ENCODE measurements at places on chromosomes 3 and 15. TPM values are rescaled to one million over a fixed set of nuclear protein-coding genes. Genes with fewer than 3 reads are reported as not detected.

The EAF1 gene
- 15.7 TPM for total RNA-seq

The GPR160 gene
- total RNA-seq, result not detected

The IL5RA gene
- total RNA-seq, result not detected

The P2RY1 gene
- total RNA-seq, result not detected

The DUOXA2 gene
- total RNA-seq, result not detected

The CCR3 gene
- not detected for total RNA-seq

The RUBCN gene
- 28.0 TPM for total RNA-seq

DNA sequence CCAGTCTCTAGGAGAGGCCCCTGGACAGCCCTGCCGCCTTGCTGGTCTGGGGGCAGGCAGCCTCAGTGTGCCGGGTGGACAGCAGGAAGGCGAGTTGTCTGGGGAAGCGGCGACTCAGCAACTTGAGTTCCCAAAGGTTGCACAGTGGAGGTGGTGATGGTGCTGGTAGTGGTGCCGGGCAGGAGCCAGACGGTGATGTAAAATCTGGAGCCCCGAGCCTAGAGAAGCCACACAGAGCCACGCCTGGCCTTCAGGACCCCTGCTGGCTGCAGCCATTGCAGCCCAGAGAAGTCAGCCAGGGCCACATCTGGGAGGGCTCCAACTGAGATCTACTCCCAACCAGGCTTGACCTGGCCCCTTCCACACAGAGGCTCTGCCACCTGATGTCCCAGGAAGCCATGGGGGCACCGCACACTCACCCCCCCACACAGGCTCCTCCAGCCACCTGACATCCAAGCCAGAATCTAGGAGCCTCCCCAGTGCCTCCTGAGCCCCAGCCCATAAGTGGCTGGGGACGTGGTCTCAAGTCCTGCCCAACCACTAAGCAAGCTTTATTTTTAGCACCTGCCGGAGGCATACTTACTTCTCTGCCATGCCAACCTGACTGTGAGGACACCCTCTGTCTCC is 8.8 kb downstream of the C3orf22 start:
- DNase-seq, result no peak

DNA sequence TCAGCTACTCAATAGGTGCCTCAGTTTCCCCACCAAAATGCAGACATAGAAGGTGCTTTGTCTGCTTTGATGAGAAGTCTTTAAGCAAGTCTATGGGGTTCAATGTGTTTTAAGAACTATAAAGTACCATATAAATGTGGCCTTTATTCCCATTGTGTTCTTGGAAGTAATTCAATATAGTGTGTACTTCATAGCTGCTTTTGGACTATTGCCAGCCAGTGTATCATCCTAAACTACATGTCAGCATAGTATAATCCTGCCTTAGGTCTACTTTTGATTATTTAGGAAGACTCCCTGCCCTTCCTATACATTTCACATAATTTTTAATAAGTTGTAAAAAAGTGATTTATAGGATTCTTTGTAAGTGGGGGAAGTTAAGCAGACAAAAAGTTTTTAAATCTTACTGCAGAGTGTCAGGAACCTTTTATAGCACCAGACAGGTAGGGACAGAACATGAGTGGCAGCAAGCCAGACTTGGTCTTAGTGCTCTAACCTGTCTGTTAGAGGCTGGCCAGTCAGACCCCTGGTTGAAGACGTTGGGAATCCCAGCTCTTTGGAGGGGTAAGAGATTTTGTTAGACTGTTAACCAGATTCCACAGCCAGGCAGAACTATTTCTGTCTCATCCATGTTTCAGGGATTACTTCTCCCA is 48.4 kb downstream of the MLH1 start:
- DNase-seq, result no peak

DNA sequence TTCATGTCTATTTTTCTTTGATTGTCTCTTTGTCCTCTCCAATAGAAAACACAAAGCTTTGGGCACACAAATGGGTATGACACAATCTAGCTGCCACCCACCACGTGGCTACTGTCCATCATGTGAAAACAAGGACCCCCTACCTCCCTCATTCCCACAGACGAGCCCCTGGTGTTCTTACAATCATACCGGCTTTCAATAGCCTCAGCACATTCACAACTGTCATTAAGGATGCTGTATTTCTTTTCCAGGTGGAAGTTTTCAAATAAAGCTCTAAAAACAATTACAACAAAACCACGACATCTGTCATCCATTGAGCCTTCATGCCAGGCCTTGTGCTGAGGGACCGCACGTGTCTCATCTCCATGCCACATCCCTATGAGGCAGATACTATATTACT is 552.6 kb upstream of the ADAMTS9 start:
- no peak for DNase-seq

DNA sequence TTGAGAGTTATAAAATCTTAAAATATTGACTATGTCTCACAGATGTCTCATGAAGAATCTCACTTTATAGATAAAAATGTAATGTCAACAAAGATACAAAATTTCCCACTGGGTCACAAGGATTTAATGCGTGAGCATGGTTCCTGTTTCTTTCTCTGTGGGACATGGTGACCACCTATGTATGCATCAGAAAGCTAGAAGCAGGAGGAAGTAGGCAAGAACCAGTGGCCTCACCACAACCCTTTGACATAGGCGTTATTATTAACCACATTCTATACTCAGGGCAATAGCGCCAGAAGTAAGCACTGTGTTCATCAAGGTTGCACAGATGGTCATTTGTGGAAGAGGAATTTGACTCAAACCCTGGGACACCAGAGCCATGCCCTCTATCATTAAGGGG is 11.7 kb upstream of the ADAMTS17 start:
- DNase-seq, result no peak

DNA sequence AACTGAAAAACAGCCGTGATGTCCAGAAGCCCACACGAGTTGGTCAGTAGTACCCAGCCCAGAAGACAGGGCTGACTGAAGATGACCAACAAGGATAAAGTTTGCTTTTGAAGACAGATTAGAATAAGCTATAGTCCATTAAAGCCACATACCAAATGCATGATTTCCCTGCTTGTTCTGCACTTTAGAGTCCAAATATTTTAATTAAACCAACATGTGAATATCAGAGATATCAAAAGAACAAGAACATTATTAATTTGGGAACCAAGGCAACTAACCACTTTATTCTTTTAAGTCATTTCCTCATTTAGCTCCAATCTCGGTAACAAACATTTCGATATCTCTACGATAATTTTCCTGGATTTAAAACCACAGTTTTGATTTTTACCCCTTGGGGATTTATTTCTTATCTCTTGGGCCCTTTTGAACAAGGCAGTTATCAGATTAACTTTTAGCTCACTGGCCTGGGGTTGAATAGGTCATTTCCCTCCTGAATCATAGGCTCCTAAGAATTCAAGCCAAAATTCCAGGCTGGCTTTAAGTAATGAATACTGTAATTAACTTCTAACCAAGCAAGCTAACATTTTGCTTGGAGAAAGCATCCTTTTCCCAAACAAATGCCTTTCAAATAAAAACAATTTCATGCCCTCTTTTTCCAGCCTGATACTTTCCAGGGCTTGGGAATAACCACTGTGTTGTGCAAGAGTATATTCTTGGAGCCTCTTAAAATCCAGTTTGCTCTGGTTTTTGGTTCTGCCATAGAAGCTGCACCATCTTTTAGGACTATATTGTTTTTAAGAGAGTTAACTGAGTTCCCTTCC is 102.9 kb upstream of the NR2E3 start:
- DNase-seq, result peak; percentile 85

DNA sequence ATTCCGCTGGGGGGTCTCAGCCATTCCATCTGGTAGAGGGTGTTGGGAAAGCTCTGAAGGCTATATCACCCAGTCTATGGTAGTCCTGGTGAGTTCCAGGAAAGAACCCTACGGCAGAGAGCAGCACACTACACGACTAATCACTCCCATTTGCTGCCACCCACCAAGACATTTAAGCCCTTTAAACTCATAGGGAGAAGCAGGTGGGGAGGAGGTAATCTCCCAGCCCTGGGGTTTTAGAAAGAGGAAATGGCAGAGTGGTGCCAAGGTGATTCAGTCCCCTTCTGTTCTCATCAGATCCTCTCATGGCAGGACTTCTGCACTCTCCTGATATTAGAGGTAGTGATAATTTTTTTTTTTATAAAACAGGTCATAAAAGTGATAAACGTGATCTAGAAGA is 10.6 kb upstream of the VWA5B2 start:
- no peak for DNase-seq

DNA sequence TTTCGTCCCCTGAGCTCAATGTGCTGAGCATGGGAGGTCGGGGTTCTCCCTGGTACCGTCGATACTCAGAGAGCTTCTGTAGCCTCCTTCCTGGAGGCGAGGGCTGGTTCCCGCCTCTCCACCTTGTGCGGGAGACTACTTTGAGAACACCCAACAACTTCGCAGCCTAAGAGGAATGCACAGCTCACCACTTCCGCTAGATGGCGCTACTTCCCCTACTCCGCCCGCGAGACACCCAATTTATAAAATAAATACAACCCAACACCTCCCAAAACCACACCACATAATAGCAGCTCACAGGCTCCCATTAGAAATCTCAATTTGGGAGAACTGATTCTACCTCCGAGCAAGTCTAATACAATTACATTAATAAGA is 1.2 kb downstream of the RGMA start:
- DNase-seq, result peak; percentile 21

- peak; percentile 23 for DNase-seq
These were observed 206.4 kb downstream of the STAG1 start for GRCh38 chr3:136545664-136546268.

DNA sequence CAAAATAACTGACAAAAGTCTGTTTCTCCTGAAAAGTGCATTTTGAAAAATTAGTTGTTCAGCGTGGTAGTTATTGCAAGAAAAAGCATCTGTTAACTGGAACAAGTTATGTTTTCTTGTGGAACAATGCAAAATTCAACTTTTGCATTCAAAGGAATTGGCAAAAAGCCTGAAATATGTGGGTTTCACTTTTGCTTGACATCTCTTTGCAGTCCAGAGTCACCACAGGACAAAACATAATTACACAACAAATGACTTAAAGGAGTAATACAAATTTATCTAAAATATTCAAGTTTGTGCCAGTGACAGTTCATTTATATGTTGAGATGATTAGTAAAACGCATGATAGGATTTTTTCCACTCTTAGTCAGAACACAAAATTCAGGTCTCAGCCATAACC is 96.3 kb upstream of the P2RY1 start:
- DNase-seq, result no peak

DNA sequence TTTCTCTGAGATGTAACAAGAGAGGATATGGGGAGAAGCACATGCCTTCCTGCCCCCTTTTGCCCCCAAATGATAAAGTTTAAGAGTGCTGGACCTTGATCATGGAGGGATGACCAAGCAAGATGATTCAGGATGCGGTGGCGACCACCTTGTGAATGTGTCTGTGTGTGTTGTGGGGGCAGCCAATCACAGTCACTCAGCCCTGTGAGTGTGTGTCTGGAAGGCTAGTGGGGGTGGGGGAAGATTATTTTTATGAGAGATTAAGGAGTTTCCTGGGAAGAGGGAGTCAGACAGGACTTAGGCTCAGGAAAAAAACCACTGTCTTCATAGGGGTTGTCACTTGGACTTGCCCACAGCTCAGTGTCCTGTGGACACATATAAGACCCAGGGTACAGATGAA is 57.8 kb upstream of the KY start:
- DNase-seq, result peak; percentile 53

- DNase-seq, result peak; percentile 82
These were observed 7.6 kb downstream of the CORO2B start for GRCh38 chr15:68586274-68586961.

DNA sequence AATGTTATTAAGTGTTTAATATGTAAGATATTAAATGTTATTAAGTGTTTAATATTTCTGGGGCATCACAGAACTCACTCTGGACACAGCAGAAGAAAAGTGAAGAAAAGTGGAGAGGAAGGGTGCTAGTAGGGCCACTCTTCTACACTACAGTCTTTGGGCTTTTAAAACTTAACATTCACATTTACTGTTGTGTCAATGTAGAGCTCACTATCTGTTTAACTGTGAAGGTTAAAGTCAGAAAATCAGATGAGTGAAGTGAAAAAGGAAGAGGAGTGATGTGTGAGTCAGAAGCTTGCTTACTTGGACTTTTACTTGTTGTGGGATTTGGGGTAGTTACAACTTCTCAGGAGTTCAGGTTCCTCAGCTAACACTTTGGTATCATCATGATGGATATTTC is 145.3 kb upstream of the DNAJC19 start:
- no peak for DNase-seq

- DNase-seq, result no peak
These were observed 70.2 kb upstream of the HRH1 start for GRCh38 chr3:11084098-11084497.

- DNase-seq, result no peak
These were observed 189.8 kb downstream of the PLCL2 start for GRCh38 chr3:17074559-17074958.

DNA sequence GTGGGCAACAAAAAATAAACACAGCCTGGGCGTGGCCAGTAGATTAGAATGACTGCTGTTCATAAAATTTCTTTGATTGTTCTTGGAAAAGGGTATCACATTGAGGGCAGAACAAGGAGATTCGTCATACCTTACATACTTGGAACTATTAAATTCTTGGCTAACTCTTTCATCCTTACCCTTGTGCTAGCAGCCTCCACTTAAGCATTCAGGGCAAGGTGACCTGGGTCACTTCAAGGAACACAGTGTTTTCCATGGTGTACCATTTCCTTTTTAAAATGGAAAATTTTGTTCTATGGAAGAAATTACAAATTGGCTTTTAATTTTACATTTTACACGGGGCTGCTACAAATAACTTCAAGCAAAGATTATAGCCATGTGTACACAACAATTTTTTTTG is 60.8 kb downstream of the MINDY4B start:
- no peak for DNase-seq

GRCh38 chr15:97915261-97915660 is 45.2 kb upstream of the ARRDC4 start:
- peak; percentile 57 for DNase-seq

GRCh38 chr3:114809668-114810413 is 337.2 kb downstream of the ZBTB20 start:
- no peak for DNase-seq

DNA sequence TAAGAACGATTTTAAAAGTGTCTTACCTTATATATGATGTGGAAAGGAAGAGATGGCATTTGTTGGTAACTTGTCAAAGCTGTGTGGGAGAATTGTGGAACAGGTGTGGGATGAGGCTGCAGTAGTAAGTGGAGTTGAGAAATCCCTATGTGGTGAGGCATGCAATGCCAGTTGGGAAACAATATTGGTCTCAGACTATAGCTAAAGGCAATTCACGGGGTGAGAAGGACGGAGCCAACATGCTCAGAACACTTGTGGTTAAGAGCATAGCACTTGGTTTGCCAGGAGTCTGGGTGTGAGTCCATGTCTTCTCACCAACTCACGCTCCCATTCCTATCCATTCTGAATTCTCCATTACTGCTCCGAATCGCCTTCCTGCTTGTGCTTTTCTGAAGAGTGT is 615.6 kb upstream of the ADAMTS9 start:
- no peak for DNase-seq

- DNase-seq, result no peak
These were observed 25.0 kb downstream of the KIF7 start for GRCh38 chr15:89630260-89630659.

Measured in HFFc6 (cell line).